ENCODE measurements at places on chromosomes 5 and 9.
A peak's percentile ranks its signal among the peaks of the same experiment; 100 is the strongest.

DNA sequence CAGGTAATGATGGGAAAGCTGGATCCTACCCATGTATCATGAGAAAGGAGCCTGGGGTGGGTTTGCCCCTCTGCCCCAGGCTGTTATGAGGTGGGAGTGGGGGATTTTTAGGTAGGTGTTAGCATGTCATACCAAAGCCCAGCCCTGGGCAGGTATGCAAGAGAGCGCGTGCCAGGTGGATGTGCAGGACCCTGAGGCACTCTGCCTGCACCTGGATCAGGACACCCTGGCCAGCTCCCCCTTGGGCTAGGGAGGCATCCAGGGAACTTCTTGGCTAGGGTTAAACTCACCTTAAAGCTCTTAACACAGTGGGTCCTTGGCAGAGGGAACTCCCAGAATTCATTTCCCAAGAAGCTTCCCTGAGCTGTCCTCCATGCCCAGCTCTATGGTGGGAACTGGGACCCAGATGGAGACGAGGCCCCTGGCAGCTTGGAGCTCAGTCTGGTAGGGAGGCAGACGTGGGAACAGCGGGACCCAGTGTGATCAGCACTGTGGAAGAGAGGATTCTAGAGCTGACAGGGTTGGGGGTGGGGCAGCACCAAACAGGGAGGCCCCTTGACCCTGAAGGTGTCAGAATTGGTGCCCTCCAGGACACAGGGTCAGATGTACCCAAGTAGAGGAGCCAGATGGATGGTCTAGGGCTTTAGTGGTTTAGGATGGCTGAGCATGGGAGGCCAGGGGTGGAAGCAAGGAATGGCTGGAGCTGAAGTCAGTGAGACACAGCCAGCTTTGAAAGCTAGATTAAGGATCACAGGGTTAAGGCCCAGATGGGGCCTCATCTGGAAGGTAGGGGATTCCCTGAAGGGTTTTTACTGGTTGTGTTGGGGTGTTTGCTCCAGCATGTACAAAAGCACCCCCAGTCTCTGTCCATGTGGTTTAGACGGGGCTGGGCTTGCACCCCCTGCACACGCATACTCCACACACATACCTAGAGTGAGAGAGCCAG, 2.2 kb upstream of the PRR7 start:
- DNase-seq, result no peak

GRCh38 chr5:2752821-2753439, 1.5 kb upstream of the IRX2 start:
- no peak for DNase-seq

- DNase-seq, result no peak
These were observed 104.6 kb upstream of the IL6ST start for GRCh38 chr5:56099346-56099745.

- DNase-seq, result no peak
These were observed 122.8 kb upstream of the PITX1 start for GRCh38 chr5:135156715-135157404.

- DNase-seq, result peak; percentile 95
These were observed at the start of the genes EXD3 and NOXA1 for GRCh38 chr9:137422604-137423513. EXD3 (minus strand) TSS chr9:137423162; CDS start chr9:137395357, 27,805 bp downstream. NOXA1 (plus strand) TSS chr9:137423393; CDS start chr9:137423530, 137 bp downstream.

- no peak for DNase-seq
These were observed 24.8 kb downstream of the TGFBI start for GRCh38 chr5:136053336-136054141.

GRCh38 chr5:172954751-172955159, 4.5 kb upstream of the RPL26L1 start:
- no peak for DNase-seq

DNA sequence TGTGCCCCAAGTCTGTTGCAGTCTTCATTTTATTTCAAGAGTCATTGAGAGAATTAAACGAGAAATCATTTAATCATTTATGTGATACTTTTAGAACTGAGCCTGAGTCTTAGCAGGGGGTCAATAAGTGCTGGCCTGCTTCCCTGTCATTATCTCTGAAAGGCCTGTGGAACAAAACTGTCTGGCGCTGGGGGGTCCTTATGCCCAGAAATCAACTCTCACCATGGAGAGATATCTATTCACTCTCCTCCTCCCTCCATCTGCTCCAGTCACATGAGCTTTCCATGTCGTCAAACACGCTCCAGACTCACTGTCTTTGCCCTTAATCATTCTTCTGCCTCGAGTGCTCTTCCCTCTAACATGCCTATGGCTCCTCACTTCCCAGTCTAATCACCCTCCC, 136.8 kb downstream of the ESM1 start:
- no peak for DNase-seq

GRCh38 chr9:130320723-130321481, 55.3 kb downstream of the HMCN2 start:
- no peak for DNase-seq

- no peak for DNase-seq
These were observed 8.0 kb upstream of the PDZD2 start for GRCh38 chr5:31630931-31631330.

DNA sequence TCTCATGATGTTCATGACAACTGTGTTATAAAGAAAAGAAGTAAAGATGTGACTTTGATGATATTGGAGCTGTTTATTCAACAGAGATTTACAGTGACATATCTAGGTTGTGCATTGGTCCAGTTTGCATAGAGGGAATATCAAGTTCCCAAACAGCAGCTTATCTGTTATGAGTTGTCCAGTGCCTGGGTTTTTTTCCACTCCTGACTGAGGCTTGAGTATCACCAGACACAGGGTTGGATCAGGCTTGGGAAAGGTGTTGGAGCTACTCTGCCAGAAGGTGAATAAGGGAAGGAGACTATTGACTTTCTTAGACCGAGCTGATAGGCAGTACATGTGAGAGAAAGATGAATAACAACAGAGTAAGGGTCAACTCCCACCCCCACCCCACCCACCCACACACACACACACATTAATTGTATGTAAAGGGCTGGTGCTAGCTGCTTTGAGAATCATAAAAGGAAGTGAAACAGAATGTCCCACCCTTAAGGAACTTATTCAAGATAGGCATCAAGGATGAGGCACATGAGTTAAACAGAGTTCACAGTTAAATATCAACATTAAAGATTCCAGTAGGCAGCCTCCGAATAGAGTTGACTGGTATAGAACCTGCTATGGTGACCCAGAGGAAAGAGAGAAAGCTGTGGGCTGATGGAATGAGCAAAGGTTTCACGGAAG, 33.0 kb upstream of the RASGRF2 start:
- no peak for DNase-seq

DNA sequence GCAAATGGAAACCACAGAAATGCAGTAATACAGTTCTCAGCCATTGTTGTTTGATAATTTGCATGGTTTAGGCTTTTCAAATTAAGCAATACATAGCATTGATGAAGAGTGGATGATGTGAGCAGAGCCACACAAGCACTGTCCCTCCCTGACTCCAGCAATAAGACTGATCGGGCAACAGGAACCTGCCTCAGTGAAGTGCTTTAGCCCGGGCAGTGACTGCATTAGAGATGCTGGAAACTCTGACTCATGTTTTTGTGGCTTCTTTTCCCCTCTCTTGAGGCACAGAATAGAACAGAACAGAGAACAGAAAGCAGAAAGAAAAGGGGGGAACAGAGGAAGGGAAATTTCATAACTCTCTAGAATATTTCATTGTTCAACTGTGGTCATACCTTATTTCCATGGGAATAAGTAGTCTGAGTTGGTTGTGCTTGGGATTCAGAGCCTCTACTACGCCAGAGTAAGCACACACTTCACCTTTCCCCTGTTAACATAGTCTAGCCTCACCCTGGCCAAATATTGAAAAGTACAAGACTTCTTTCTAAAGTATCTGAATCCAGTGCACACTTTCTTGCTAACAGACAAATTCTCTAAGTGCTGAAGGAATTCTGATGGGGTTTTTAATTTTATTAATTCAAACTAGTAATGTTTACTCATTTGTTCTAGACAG, 164.8 kb upstream of the VCAN start:
- no peak for DNase-seq

- no peak for DNase-seq
These were observed 15.3 kb upstream of the GRXCR2 start for GRCh38 chr5:145887976-145888574.

- DNase-seq, result no peak
These were observed 23.9 kb downstream of the TLE1 start for GRCh38 chr9:81665322-81665871.

- DNase-seq, result no peak
These were observed at the start of gene TOR4A for GRCh38 chr9:137277329-137278041. TOR4A (plus strand) TSS chr9:137277726; CDS start chr9:137278690, 964 bp downstream.

DNA sequence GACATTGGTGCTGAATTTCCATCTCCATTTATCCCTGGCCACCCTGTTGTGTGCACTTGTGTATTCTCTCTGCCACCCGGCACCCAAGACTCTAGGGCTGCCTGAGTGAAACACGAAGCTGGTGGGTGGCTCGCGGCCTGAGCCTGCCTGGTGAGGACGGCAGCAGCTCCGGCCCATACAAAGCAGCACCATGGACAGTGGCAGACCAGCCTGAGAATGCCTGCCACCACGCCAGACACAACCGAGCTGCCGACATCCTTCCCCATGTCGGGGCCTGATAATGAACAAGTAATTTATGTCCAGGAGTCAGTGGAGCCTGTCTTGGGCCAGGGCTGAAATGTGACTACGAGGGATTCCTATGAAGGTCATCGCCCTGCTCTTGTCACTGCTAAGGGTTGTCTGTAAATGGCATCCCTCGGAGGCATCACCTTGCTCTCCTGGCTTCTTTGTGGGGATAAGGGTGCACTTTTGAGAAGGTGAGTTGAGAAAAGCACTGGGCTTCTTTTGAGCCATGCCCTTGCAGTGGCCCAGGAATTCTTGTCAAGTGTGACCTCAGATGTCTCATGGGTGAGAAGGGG, 175.7 kb downstream of the MELK start:
- DNase-seq, result no peak
